Smooth muscle cell of the umbilical artery (primary cell): ENCODE measurements at places on chromosomes 12 and 14. TPM values are rescaled to one million over a fixed set of nuclear protein-coding genes. Genes with fewer than 3 reads are reported as not detected.

DEGS2 gene
- total RNA-seq: not detected in 2 replicates

GPR162 gene
- 2.1 and 2.6 TPM in 2 replicates for total RNA-seq

BCL2L2 gene
- 18.4 and 24.9 TPM in 2 replicates for total RNA-seq

IL22 gene
- not detected in 2 replicates for total RNA-seq

RBP5 gene
- total RNA-seq: not detected in 2 replicates
